ENCODE measurements at places on chromosomes 6 and 20.

GRCh38 chr6:118893064-118893806 is 717 bp upstream of the ASF1A start:
- no peak for DNase-seq

DNA sequence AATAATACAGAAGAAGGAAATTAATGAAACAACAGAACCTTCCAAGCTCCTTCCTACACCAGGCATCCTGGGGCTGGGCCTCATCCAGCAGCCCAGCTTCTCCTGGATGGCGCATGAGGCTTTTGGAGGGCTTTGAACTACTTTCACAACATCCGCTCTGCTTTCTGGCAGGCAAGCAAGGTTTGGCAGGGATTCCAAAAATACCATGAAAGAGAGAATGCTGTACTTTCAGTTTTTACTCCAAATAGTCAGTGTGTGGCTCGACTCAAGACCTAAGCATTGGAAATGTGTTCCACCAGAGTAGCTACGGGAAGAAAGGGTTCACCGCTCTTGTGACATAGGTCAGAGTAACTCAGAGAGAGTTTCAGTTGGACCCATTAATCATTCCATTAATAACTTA is 125.4 kb downstream of the OPRM1 start:
- DNase-seq = no peak

GRCh38 chr6:151240791-151241642 is 1.2 kb downstream of the AKAP12 start:
- no peak for DNase-seq

- DNase-seq = no peak
Observed at GRCh38 chr6:31829633-31830283, 2.2 kb downstream of the HSPA1B start.

- DNase-seq = no peak
Observed at GRCh38 chr6:149389509-149390297, 10.4 kb upstream of the SUMO4 start.

DNA sequence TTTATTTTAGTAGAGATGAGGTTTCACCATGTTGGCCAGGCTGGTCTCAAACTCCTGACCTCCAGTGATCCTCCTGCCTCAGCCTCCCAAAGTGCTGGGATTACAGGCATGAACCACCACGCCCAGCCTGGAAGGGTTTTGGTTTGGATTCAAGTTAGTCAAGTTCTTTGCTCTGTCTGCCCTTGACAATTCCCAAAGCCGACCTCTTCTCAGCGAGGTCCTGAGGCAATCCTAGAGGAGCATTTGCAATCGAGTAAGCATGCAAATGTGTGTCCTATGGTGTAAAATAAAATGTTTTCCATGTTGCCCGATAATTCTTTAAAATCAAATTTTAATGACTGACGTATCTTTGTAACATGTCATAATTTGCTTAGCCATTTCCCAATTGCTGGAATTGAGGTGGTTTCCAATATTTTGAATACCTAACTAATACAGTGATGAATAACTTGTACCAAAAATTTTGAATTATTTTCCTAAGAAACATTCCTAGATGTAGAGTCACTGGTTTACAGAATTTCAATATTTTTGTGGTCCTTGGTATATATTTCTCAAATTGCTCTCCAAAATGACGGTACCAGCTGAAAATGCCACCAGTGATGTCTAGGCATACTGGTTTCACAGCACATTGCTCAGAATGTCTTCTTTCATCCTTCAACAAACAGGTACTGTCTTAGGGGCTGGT is 38.7 kb downstream of the GTF2H5 start:
- no peak for DNase-seq

DNA sequence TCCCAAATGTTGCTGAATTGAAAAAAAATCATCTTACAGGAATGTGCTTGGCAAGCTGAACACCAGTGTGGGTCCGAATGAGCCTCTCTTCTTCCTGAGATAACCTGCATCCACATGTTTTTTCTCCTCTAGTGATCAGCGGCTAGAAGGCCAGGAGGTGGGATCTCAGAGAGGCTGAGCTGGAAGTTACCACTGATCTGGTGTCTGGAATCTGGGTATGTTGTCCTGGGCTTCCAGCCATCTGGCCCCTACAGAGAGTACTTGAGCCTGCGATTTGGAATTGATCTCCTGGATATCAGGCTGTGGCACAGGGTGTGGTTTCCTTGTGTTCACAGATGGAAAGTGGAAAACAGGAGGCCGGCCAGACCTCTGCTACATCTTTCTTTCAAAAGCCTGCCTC is 35.9 kb downstream of the SULF2 start:
- DNase-seq = no peak

DNA sequence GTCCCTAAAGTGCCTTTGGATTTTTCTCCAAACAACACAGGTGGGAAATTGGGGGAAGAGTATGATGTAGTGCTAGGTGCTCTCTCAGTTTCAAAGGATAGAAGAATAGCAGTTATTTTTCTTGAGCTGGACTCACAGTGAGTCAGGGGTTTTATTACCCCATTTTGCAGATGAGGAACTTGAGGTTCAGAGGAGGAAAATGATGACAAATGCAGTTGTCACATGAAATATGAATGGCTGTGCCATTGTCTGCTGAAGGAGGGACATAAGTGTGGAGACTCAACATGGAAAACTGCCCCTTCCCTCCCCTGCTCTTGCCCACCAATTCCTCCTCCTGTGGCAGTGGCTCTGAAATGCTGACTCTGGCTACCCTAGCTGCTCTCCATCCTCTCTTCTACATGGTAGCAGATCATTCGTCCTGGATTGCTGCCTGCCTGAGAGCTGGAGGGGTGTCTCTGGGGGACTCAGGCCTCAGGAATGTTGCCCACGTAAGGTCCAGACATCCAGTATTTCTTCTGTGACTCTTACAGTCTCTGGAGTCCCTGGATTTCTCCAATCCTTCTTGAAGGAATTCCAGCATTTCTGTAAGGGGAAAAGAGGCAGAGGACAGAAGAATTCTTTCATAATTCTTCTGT is 37.6 kb upstream of the EPB41L1 start:
- no peak for DNase-seq

DNA sequence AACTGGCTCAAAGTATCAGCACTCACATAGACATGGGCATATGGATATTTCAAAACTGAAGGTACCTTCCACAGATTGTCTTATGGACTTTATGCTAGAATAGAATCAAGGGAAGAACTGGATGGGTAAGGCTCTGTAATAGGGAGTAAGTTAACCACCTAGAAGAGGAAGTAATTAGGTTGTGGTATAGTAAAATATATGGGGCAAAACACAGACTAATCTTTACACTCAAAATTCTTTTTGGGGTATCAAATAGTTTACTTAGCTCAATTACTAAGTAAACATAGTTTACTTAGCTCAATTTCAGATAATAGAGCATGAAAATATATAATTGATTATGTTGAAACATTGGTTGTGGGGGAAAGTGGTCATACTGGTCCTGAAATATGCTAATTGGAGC is 94.2 kb upstream of the ATXN1 start:
- DNase-seq = no peak

GRCh38 chr6:4350567-4351519 is 215.5 kb upstream of the ECI2 start:
- DNase-seq = no peak

- no peak for DNase-seq
Observed at GRCh38 chr20:21436205-21436604, 38.9 kb upstream of the NKX2-4 start.

DNA sequence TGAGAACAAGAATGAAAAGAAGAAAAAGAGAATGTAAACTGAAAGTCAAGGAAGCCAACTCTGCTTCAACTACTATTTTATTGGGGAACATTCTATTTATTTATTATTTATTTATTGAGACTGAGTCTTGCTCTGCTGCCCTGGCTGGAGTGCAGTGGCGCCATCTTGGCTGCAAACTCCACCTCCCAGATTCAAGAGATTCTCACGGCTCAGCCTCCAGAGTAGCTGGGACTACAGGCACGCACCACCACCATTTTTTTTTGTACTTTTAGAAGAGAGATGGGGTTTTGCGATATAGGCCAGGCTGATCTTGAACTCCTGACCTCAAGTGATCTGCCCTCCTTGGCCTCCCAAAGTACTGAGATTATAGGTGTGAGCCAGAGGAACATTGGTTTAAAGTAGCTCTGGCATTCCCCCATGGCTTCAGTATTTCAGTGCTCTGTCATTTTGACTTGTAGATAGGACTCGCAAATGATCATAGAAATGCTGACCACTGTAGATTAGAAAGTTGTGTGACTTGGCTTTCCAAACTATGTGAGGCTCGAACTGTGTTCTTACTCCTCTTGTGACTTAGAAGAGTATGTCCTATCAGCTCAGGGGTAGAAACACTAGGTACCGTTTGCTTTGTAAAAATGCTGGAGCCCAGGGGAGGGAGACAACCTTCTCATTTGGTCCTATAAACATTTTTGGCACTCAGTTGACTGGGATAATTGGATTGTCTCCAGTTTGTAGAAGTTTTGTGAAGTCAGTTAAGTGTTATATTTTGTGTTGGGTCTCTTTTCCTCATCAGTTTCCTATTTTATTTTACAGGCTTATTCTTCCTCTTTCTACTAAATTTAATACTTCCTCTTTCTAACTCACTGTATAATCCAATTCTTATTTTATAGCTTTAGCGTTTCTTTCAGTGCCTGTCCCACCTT is 544.9 kb upstream of the CITED2 start:
- DNase-seq = no peak

- no peak for DNase-seq
Observed at GRCh38 chr20:433300-433975, 25.3 kb downstream of the RBCK1 start.

- DNase-seq = no peak
Observed at GRCh38 chr6:33620158-33620855, 815 bp upstream of the ITPR3 start.

GRCh38 chr6:42393339-42393738 is 58.4 kb downstream of the TRERF1 start:
- no peak for DNase-seq

- DNase-seq = no peak
Observed at GRCh38 chr20:10427060-10427692, 6.8 kb downstream of the MKKS start.

- no peak for DNase-seq
Observed at GRCh38 chr6:157326979-157327378, 3.7 kb upstream of the TMEM242 start.

DNA sequence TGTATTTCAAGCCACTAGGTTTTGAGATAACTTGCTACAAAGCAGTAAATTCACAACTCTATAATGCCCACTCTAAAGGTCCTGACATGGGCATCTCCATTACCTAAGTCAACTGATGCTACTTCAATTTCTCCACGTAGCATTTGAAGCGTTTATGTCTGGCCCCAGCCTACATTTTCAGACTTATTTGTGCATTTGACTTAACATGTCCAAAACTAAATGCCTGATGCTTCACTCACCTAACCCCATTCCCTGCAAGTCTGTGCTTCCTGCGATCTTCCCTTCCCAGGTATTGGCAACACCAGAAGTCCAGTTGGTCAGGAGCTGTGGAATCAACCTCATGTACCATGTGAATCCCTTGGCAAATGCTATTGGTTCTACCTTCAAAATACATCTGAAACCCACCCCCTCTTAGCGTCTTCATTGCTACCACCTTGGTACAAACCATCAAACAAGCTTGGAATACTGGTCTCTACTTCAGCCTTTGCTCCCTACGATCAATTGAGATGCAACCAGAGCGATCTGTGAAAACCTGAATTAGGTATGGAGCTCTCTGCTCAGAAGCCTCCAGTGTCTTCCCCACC is 12.8 kb upstream of the ZNFX1 start:
- DNase-seq = no peak

- no peak for DNase-seq
Observed at GRCh38 chr6:32442977-32443552, 3.4 kb downstream of the HLA-DRA start.

DNA sequence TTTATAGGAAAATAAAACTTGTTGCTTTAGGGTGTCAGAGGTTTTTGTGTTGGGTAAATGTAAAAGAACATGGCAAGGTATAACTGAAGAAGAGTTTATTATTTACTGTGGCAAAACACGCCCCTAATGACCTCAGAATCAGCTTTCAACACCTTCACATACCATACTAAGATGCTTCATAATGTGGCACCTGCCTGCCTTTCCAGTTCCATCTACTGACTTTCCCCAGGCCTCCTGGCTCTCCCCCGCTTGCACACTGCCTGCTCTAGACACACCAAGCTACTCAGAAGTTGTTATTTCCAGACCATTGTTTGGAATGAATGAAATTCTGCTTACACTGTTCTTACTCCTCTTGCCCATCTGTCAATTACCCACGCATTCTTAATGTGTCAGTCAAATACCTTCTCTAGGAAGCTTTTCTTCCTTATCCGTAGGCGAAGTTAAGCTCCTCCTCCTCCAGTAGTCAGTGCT is 1.8 kb downstream of the TIAM2 start:
- no peak for DNase-seq

- no peak for DNase-seq
Observed at GRCh38 chr6:50030777-50031562, 9.2 kb upstream of the DEFB110 start.

DNA sequence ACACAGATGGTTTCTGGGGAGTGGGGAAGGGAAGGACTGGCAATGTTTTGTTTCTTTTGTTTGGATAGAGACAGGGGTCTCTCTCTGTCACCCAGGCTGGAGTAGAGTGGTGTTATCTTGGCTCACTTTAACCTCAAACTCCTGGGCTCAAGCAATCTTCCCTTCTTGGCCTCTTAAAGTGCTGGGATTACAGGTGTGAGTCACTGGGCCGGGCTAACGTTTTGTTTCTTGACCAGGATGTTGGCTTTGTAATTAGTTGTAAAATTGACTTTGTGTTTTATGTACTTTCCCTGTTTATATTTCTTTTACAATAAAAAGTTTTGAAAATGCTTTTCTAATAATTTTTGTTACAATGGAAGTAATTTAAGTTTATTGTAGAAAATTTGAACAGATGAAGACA is 10.9 kb downstream of the SPATS1 start:
- no peak for DNase-seq

GRCh38 chr20:53574259-53574789 is 19.3 kb downstream of the ZNF217 start:
- no peak for DNase-seq

DNA sequence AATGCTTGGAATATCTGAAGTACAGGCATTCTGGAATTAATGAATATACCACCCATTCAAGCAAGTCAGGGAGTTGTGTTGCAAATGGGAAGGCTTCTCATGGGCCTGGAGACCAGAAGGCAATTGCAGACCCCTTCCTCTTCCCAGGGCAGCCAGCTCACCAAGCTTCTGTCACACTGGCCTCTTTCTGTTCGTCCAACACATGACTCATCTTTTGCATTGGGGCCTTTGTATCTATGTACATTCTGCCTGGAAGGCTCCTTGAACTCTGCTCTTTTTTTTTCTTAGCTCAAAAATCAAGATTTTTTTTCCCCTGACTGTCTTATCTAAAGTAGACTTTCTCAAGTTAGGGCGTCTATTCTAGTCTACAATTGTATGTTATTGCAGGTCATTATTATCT is 132.9 kb upstream of the MYLIP start:
- DNase-seq = no peak

- DNase-seq = peak; percentile 4
Observed at GRCh38 chr6:33977606-33978411, 168.1 kb downstream of the GRM4 start.

DNA sequence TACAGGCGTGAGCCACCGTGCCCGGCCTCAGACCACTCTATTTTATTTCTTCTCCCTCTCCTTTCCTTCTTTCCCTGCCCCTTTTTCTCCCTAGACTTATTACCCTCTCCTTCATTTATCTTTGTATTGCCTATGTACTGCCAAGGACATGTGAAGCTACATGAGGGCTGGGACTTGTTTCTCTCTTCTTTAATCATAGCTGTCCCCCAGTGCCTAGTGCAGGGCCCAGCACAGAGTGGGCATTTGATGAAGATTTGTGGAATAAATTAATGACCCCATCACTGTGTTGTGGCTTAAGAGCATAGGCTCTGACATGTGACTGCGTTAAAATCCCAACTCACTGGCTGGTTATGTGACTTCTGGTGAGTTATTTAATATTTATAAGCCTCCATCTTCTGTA is 6.0 kb downstream of the DOK5 start:
- DNase-seq = no peak

- DNase-seq = no peak
Observed at GRCh38 chr6:14273191-14273590, 155.6 kb downstream of the CD83 start.

Measured in D721Med (cell line).